Activated naive CD4-positive, alpha-beta T cell treated with anti-CD3 and anti-CD28 coated beads for 36 hours (primary cell): ENCODE measurements at places on chromosomes 11 and 22. TPM values are rescaled to one million over a fixed set of nuclear protein-coding genes. Genes with fewer than 3 reads are reported as not detected.
A peak's percentile ranks its signal among the peaks of the same experiment; 100 is the strongest.

The OR8U1 gene
- total RNA-seq, result not detected

The LRRC75B gene
- total RNA-seq, result 0.25 TPM

GRCh38 chr22:33372875-33373274, 314.7 kb upstream of the SYN3 start:
- H3K36me3 ChIP-seq, result no peaks in the 10 kb centered on the region
- no peak for DNase-seq
- H3K27me3 ChIP-seq, result no peaks in the 10 kb centered on the region

DNA sequence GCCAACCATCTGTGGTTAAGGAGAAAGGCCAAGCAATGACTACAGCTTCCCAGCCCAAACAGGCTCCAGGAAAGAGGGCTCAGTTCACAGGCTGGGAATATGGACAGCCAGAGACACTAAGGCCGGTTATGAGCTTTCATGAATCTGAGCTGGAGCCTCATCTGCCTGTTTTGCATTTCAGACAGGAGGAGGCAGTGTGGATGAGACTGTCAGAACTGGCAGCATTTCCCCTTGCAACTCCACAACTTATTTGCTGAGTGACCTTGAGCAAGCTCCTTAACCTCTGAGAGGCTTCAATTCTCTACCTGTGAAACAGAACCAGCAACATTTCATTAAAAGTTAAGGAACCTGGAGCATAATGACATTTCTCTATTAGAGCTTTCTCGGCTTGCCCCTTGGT, 264.0 kb downstream of the ETS1 start:
- peak overlapping the region; percentile 90 for H3K27ac ChIP-seq
- H3K36me3 ChIP-seq, result peaks cover 2% of the 10 kb centered on the region
- H3K4me1 ChIP-seq, result peaks cover 87% of the 10 kb centered on the region
- peak overlapping the region; percentile 32 for H3K4me3 ChIP-seq
- H3K27me3 ChIP-seq, result no peaks in the 10 kb centered on the region
- peak; percentile 72 for DNase-seq
